Right renal pelvis (tissue), 4 donors: ENCODE measurements at places on chromosomes 5 and 9.

GRCh38 chr5:83967417-83967816, 246.8 kb upstream of the HAPLN1 start:
- DNase-seq = no peak

DNA sequence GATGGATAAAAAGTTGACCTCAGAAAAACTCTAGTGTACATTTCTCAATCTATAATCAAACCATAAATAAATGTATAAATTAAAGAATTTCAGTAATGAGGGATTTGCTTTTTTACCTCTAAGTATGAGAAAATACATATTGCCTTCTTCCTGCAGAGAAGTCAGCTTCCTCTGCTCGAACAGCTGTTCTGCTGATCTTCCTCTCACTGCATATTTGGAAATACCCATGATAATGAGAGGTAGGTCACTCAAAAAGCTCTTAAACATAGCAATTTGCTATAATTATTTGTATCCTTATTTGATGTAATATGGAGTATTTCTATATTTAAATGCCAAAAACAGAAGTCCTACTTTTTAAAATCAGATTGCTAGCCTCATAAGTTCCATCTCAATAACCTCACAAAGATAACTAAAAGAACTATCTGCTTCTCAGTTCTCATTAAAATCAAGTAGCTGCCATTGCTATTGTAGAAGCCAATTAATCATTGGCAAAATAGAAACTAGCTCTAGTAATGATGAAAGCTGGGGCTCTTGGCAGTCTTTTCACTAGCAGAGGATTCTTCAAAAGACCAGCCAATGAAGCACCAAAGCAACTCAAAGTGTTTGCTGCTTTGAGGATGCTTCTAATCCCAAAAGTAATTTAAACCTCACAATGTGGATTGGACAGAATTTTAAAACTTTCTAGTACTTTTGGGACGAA, 35.7 kb upstream of the OR13D1 start:
- no peak for DNase-seq

GRCh38 chr9:4862506-4863250, 69.9 kb downstream of the RCL1 start:
- no peak for DNase-seq

DNA sequence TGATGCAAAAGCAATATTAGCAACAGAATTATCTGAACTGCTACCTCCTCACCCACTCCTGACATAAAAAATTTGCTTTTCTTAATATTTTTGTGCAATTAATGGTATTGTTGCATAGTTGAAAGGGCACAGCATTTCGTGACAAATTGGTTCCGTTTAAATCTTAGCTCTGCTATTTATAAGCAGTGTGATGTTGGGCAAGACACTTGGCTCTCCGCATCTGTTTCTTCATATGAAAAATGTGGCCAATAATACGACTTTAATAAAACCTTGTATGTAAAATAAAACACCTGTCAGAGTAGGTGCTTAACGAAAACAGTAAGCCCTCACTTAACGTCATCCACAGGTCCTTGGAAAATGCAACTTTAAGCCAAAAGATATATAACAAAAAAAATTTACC, 4.2 kb downstream of the TMEM167A start:
- DNase-seq = no peak

DNA sequence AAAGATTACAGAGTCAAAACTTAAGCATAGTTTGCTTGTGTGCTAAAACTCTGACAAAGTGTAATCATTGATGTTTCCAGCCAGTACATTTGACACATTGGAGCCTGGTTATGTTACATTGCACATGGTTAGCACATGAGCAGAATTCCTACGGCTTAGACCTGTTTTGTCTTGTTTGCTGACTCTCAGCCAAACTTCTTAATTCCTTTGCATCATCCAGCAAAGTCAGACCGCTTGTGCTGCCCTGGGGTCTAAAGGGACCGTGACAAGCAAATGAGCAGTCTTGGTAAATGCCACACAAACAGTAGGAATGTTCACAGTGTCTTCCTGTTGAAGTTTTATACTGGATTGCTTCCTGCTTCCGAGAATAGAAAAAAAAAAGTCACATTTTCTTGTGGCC, 72.0 kb upstream of the ENTREP1 start:
- DNase-seq = no peak

GRCh38 chr5:144308906-144309670, 138.4 kb downstream of the KCTD16 start:
- no peak for DNase-seq

DNA sequence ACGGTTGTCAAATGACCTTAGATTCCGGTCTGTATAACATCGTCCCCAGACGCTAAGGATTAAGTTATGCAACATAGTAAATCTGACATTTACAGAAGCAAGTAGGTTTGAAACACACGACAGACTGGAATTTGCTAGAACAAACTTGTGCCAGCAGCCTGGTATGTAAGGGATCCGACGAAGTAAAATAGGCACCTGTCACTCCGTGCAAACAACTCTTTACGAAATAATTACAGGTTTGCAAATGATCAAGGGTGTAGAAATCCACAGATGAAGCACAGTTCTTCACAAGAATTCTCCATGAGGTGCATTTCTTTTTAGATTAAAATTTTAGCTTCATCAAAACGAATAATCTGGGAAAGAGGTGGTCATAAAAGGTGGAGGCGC, 508 bp downstream of the MOCS2 start:
- no peak for DNase-seq

GRCh38 chr9:14511452-14511851, 181.8 kb downstream of the ZDHHC21 start:
- no peak for DNase-seq

DNA sequence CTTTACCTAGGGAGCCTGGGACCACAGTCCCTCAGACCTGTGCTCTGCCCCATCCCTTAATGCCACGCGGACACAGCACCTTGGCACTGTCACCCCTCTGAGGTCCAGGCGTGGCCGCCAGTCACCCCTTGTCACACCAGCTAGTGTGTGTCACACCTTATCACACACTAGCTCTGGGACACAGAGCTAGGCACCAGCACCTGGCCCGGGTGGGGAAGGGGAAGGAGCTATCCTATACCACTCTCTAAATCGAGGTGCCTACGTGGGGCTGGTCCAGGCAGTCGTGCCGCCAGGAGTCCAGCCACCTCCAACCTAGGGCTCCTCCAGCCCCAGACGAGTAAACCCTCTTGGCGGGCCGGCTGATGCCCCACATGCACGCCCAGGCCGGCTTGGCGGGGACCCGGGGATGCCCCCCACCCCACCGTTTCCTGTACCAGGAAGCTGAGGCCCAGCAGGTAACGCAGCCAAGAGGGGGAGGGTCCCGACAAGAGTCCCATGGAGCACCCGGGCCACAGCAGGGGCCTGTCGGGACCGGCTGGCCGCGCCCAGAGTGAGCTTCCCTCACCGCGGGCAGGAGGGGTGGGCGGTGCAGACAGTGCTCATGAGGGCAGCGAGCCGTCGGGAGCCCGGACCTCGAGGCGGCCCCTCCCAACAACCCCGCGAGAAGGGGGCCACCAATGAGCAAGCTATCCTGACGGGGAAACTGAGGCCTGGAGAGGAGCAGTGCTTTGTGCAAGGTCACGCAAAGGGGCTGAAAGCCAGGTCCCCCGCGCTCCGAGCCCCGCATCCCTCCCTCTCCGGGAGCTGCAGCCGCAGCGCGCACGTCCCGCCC, 550 bp downstream of the CORO2A start:
- no peak for DNase-seq

GRCh38 chr9:7961076-7961475, 161.5 kb upstream of the DMAC1 start:
- DNase-seq = no peak
